ENCODE measurements at places on chromosomes 7 and 10. TPM values are rescaled to one million over a fixed set of nuclear protein-coding genes. Genes with fewer than 3 reads are reported as not detected.

GRCh38 chr10:67114945-67115344, 189.1 kb downstream of the LRRTM3 start:
- no peak for DNase-seq

- DNase-seq = no peak
These were observed 46.8 kb downstream of the IKZF1 start for GRCh38 chr7:50351267-50351666.

DNA sequence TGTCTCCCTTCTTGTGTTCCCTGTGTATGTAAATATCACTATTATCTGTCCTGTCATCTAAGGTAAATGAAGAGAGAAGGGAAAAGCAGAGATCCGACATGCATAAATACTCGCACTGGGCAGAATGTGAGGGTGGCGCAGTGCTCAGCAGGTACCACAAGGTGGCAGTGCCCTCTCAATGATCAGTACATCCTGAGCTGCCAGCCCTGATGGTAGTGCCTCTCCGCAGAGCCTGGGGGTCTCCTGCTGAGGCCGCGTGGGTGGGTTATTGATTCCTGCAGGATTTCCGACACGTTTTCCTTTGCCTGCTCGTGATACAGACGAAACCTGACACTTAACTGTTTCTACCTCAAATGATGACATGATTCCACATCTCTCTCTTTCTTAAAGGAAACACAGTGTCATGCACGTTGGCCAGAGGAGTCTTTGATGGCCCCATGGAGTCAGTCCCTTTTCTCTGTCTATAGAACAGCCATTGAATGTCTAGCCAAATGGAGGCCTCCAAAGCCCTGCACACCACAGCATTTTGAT, 19.8 kb downstream of the RGR start:
- DNase-seq = no peak

- DNase-seq = peak; percentile 48
These were observed 233.3 kb downstream of the MAD1L1 start for GRCh38 chr7:1999278-1999984.

DNA sequence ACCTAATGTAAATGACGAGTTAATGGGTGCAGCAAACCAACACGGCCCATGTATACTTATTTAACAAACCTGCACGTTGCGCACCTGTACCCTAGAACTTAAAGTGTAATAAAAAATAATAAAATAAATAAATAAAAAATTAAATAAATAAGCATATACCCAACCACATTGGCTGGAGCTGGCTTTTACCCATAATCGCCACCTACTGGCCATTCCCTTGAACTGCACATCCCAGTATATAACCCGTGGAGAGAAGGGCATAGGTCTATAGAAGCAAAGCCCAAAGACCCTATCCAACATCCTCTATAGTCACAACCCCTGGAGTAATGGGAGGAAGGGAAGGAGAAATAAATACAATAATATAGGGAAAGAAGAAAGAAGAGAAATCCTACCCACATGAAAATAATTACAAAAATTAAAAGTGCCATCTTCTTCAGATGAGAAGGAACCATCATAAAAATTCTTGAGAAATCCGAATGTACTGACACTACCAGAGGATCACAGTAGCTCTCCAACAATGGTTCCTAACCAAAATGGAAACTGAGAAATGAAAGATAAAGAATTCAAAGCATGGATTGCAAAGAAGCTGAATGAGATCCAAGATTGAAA, 65.6 kb downstream of the TWIST1 start:
- DNase-seq = no peak

DNA sequence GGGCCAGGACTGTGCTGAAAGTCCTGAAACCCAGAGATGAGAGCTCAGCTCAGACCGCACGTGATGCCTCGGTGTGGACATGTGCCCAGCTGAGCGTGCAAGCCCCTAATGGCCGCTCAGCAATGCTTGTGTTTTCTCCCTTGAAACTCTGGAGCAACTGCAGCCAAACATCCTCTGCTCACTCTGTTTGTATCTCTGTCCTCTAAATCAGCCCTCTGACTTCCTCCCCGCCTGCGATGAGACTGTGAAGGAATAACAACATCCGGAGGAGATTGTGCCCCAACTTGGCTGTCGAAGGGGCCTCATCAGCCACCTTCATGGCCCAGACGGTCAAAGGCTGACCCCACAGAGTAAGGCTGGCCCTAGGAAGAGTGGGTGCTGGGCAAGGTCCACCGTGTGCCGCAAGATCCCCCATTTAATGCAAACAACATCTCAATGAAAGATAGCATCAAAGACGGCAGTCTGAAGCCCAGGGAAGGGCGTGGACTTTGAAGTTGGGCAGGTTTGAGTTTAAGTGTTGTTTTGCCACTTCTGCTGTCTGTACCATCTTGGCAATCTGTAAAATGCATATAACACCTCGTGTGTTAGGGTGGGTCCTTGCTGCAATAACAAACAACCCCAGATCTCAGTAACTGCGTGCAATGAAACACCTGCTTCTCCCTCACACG, 39.9 kb downstream of the CALML3 start:
- no peak for DNase-seq

- DNase-seq = no peak
These were observed 210.9 kb upstream of the VSTM2A start for GRCh38 chr7:54331311-54331710.

DNA sequence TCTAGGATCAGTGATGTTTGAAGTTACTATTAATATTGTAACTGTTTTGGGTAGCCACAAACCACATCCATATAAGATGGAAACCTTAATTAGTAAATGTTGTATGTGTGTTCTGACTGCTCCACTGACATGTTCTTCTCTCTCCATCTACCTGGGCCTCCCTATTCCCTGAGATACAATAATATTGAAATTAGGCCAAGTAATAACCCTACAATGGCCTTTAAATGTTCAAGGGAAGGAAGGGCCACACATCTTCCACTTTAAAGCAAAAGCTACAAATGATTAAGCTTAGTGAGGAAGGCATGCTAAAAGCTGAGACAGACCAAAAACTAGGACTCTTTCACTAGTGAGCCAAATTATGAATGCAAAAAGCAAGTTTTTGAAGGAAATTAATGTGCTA, 176.4 kb upstream of the ANK3 start:
- DNase-seq = no peak

Gene CALCR
- 0.09 TPM for total RNA-seq

Gene PDZD7
- total RNA-seq = 2.1 TPM

DNA sequence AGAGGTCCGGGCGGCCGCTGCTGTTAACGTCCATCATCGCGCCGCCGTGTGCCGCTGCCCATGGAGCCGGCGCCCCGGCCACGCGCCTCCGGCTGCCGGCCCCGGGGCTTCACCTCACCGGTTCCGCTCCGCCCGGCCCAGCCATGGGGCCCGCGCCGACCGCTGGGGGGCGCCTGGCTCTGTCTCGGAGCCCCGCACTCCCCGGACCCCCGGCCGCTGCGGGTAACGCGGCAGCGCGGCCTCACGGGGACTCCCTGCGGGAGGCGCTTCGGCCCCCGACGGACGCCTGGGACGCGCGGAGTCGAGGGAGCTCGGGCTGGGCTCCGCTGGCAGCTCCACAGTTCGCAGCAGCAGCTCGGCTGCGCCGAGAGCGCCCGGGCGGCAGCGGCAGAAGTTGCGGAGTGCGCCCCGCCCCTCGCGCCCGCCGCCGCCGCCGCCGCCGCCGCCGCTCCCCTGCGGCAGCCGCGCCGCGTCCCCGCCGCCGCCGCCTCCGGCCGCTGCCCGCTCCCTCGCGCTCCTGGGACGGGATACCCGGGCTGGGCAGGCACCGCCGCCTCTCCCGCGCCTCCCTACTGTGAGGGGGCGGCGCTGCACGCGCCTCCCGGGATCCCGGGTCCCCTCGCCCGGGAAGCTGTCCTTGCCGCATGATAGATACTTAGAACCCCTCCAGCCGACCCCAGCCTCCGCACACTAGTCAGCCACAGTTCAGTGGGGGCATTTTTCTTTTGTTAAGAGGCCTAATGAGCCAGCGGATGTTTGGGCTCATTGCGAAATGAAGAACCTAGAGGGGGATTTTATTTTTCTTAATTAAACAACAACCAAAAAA, at the start of gene HTR7:
TSS of gene HTR7 (minus strand) at position 405 of the 826 bp plus-strand sequence. CDS start at position 37, 368 bp downstream.
- peak; percentile 49 for DNase-seq

DNA sequence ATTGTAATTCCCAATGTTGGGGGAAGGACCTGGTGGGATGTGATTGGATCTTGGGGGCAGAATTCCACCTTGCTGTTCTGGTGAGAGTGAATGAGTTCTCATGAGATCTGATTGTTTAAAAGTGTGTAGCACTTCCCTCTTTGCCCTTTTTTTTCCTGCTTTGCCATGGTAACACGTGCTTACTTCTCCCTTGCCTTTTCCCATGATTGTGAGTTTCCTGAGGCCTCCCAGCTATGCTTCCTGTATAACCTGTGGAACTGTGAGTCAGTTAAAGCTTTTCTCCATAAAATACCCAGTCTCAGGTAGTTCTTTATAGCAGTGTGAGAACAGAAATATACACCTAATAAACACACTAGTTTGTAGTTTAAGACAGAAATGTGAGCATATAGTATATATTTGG, 166.8 kb upstream of the MAGI2 start:
- no peak for DNase-seq

DNA sequence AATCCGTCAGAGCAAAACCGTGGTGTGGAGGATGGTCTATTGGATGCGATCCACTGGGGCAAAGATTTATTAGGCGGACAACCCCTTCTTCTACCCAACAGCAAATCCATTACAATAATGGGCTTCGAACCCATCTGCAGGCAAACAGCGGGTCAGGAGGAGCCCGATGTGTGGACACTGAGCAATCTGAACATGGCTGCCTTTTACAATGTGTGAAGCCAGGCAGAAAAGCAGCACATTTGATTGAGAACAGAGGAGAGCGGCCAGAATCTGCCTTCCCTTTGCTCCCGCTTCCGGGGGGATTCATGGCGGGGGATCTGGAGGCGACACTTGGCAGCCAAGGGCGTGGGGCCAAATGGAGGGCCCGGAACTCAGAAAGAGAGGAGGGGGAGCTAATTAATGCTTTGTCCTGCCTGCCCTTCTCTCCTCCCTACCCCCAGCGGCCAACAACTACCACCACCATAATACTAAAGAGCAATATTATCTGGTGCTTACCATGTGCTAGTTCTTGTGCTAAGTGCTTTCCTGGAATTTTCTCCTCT, 133.0 kb downstream of the EMX2 start:
- DNase-seq = no peak

DNA sequence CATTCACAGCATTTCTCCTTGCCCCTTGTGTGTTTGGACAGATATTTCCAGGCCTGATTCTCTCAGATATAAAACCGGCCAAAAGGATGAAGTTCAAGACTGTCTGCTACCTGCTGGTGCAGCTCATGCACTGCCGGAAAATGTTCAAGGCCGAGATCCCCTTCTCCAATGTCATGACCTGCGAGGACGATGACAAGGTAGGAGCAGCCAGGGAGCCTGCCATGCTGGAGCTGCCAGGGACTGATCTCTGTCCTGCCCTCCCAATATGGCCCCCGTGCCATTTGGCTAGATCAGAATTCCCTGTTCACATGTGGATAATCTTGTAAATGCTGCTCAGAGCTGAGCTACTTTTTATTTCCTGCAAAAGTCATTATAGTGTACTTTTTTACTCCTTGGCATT, 87.8 kb downstream of the ADCY1 start:
- no peak for DNase-seq

Gene C10orf67
- 7.3 TPM for total RNA-seq

GRCh38 chr7:70529914-70530585, 601.9 kb upstream of the GALNT17 start:
- no peak for DNase-seq

- no peak for DNase-seq
These were observed 18.7 kb downstream of the IL15RA start for GRCh38 chr10:5958675-5959074.

- no peak for DNase-seq
These were observed 138.8 kb downstream of the CELF2 start for GRCh38 chr10:11156480-11156879.

Gene OPALIN
- total RNA-seq = not detected

- DNase-seq = no peak
These were observed 576.6 kb upstream of the C7orf33 start for GRCh38 chr7:148014001-148014400.

- no peak for DNase-seq
These were observed 16.6 kb upstream of the PDGFA start for GRCh38 chr7:536231-536630.

DNA sequence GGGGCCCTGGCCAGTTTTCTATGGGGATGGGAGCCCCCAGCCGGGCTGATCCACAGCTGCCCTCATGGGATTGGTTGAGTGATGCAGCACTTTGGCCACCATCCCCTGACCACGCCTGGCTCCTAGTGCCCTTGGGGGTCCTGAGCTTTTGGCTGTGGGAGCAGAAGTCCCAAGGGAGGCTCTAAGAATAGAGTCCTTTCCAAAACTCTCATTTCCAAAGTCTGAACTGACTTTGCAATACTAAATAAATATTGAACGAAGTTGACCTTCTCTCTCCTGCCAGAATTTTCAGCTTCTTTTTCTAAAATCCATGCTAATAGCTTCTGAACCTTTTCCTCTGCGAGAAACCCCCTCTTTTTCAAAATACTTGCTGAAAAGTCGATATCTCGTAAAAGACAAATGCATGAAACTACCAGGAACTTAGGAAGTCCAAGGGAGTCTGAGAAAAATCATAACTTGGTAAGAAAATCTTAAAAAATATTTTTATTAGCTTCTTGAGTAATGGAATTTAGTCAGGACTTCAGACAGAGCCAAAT, 62.7 kb upstream of the IGFBP3 start:
- DNase-seq = no peak

DNA sequence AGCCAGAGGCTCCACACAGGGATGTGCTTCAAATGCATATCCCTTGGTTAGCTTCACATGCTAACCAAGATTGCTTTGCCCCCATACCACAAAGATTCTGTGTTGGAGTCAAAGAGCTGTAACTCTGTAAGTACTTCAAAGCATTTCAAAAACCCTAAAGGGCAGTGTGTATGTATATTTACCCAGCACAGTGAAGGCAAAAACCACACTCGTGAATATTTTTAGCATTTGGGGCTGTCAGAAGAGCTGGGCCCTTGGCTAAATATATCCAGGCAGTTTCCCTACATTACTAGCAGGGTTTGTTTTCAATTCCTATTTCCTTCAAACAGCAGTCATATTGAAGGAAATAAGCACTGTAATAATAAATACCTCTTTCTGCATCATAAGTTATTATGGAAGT, 84.2 kb upstream of the STEAP1B start:
- DNase-seq = no peak

- peak; percentile 25 for DNase-seq
These were observed 41.0 kb upstream of the TMEM248 start for GRCh38 chr7:66880053-66880452.

DNA sequence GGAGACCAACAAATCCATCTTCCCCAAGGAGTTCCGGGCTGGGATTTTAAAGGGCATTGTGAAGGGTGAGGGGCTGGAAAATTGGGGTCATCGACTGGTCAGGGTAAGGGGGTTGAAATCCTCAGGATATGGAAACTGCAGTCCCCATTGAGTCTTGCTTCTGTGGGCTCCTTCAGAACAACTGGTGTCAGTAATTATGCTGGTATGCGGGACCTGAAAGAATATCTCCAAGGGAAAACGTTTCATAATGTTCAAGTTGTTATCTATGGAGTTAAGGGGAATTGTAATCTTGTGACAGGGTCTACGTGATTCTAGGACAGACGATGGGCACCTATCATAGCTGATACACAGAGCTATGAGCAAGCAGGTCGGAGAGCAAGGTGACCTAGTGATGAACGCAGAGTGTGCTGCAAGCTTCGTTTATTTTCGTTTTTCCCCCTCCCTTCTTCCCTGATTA, 494 bp upstream of the RHBDD2 start:
- DNase-seq = no peak
